ENCODE measurements at places on chromosomes 2 and 18. TPM values are rescaled to one million over a fixed set of nuclear protein-coding genes. Genes with fewer than 3 reads are reported as not detected.

The COL6A3 gene
- polyA plus RNA-seq = 1.2 TPM

The C2orf72 gene
- polyA plus RNA-seq = 1.7 TPM

The ESCO1 gene
- 3.3 TPM for polyA plus RNA-seq

The PPP1R1C gene
- 1.3 TPM for polyA plus RNA-seq

DNA sequence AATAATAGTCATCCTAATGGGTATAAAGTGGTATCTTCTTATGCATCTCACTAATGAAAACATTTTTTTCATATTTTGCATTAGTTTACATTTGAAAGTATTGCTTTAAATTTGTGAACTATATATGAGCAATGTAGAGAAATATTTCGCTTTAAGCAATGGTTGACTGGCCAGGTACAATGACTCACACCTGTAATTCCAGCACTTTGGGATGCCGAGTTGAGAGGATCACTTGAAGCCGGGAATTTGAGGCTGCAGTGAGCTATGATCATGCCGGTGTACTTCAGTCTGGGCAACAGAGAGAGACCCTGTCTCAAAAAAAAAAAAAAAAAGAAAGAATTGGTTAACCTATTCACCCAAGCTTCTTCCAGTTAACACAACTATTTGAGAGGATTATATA is 15.1 kb downstream of the ZCCHC2 start:
- no peak for DNase-seq
- H3K36me3 ChIP-seq = peaks cover 1% of the 10 kb centered on the region
- no peaks in the 10 kb centered on the region for H3K4me1 ChIP-seq
- H3K27me3 ChIP-seq = no peaks in the 10 kb centered on the region

DNA sequence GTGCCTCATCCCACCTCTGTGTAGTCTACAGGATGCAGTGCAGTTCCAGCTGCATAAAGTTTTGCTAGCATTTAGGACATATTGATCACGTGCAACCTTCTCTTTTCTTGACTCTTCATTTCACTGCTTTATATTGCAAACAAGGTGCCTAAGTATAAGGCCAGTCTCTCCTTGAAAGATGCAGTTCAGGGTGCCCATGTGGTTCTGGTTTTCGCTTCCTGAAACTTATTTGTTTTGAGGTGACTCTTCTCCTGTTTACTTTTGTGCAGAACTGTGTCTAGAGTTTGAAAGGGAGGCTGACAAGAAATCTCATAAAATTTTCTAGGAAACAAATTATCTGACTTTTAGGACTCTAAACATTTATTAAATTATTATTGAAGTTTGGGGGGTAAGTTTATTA is 189.9 kb downstream of the UBE2E3 start:
- no peaks in the 10 kb centered on the region for H3K27me3 ChIP-seq
- no peak overlapping the region for H3K4me3 ChIP-seq
- no peaks in the 10 kb centered on the region for H3K36me3 ChIP-seq
- no peaks in the 10 kb centered on the region for H3K4me1 ChIP-seq
- no peak for DNase-seq

The PAIP2B gene
- polyA plus RNA-seq = 8.4 TPM

GRCh38 chr2:105790461-105791149 is 45.9 kb downstream of the NCK2 start:
- peaks cover 3% of the 10 kb centered on the region for H3K4me1 ChIP-seq
- no peak overlapping the region for H3K4me3 ChIP-seq
- H3K27ac ChIP-seq = no peak overlapping the region
- no peaks in the 10 kb centered on the region for H3K36me3 ChIP-seq

DNA sequence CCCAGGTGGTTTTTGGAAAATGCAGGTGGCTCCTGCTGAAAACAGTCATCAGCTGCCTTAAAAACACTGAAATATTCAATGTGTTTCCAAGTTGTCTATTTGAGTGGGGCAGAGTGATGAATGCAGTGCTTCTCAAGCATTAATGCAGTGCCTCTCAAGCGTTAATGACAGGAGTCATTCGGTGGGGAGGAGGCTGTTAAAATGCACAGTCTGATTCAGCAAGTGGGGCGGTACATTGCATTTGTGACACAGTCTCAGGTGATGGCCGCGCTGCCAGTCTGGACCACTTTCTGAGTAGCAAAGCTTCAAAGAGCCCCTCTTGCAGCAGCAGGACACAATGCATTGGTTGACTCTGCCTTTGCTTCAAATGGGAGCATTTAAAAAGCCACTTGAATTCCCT is 231.4 kb upstream of the RGPD4 start:
- H3K36me3 ChIP-seq = no peaks in the 10 kb centered on the region
- no peak overlapping the region for H3K27ac ChIP-seq
- no peak overlapping the region for H3K4me3 ChIP-seq
- no peaks in the 10 kb centered on the region for H3K4me1 ChIP-seq
- no peaks in the 10 kb centered on the region for H3K27me3 ChIP-seq

- H3K27me3 ChIP-seq = no peaks in the 10 kb centered on the region
- DNase-seq = no peak
- no peak overlapping the region for H3K4me3 ChIP-seq
- H3K36me3 ChIP-seq = no peaks in the 10 kb centered on the region
- H3K4me1 ChIP-seq = peaks cover 10% of the 10 kb centered on the region
These were observed 36.4 kb upstream of the PHLPP1 start for GRCh38 chr18:62678847-62679485.

- H3K4me1 ChIP-seq = no peaks in the 10 kb centered on the region
- no peak overlapping the region for H3K4me3 ChIP-seq
- H3K27ac ChIP-seq = no peak overlapping the region
- no peaks in the 10 kb centered on the region for H3K36me3 ChIP-seq
These were observed 270.1 kb downstream of the EIPR1 start for GRCh38 chr2:3107567-3107966.

DNA sequence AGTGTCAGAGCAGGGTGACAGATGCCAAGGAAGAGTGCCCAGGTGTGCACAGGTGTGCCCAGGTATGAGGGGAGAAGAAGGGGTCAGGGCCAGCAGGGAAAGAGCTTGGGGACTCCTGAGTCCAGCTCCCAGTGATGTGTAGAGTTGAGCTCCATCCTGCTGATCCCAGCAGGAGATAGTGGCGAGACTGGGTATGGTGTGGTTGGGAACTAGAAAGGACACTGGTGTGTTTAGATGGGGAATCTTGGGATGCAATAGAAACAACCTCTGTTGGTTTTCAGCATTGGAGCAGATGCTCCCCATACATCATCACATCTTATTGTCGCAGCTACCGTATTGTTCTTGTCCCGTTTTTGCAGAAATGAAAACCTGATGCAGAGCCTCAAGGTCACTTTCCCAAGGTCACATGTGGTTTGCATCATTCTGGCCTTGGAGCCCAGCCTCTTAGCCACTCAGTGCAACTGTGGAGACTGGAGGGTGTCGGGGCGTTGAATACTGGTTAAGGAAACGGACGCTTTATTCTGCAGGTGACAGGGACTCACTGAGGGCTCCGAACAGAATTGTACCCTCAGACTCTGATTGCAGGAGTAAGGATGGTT is 166.7 kb downstream of the AGAP1 start:
- peaks cover 53% of the 10 kb centered on the region for H3K4me1 ChIP-seq
- no peaks in the 10 kb centered on the region for H3K27me3 ChIP-seq
- no peak for DNase-seq
